ENCODE measurements at places on chromosomes 2 and 18. TPM values are rescaled to one million over a fixed set of nuclear protein-coding genes. Genes with fewer than 3 reads are reported as not detected.

WDCP gene
- 6.7 TPM for total RNA-seq

VSNL1 gene
- 0.33 TPM for total RNA-seq

SALL3 gene
- 0.49 TPM for total RNA-seq

DES gene
- total RNA-seq: 30.6 TPM

CCDC148 gene
- total RNA-seq: 0.38 TPM

OR6B2 gene
- not detected for total RNA-seq

GNAL gene
- total RNA-seq: 4.3 TPM

RESP18 gene
- total RNA-seq: not detected

VWA3B gene
- total RNA-seq: under 0.01 TPM

SERPINB10 gene
- total RNA-seq: not detected

DPYSL5 gene
- 0.16 TPM for total RNA-seq

RUFY4 gene
- total RNA-seq: not detected
